ENCODE measurements at places on chromosomes 3 and 15.
A peak's percentile ranks its signal among the peaks of the same experiment; 100 is the strongest.

GRCh38 chr3:55750525-55750924, 263.4 kb upstream of the WNT5A start:
- no peak for DNase-seq

DNA sequence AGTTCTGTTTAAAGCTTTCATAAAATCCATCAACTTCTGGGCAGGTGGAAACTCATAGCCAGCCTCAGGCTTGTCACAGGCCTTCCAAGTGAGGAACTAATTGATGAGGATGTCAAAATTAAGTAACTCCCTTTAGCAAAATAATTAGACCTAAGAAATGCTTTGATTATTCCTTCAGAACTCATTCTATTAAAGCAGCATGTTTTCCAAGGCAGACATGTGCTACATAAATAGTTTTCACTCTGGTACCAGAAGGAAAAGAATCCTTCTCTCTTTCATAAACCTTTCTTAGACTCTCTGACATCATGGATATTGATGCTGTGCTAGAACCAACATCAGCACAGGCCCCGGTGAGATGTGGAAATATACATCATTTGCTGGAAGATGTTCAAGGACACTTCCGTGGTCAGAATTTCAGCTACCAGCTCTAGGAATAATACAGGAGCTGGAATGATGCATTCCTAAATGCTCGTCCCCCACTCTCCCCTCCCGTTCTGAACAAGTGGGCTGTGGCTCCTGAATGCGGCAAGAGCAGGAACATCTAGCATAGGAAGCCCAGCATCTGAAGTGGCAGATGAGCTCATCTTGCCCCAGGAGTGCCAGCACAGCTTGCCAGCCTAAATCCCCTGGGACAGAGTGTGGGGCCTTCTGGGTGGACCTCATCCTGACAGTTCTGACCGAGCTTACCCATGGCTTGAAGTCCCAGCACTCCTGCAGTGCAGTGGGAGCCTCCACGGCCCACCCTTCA, 82.4 kb downstream of the WWTR1 start:
- no peak for DNase-seq

DNA sequence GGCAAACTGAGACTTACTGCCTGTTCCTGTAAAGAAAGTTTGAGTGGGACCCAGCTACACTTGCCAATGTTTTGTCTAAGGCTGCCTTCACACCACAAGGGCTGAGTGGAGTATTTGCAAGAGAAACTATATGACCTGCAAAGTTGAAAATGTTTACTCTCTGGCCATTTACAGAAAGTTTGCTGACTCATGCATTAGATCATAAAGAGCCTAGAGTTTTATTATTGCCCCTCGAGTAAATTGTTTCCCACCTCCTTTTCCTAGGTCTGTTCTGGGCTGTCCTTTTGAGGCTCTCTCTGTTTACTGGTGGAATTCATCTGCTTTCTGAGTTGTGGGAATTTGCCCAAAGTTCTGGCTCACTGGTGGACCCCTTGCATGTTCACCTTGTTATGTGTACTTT, 6.7 kb upstream of the PROK2 start:
- DNase-seq = no peak

DNA sequence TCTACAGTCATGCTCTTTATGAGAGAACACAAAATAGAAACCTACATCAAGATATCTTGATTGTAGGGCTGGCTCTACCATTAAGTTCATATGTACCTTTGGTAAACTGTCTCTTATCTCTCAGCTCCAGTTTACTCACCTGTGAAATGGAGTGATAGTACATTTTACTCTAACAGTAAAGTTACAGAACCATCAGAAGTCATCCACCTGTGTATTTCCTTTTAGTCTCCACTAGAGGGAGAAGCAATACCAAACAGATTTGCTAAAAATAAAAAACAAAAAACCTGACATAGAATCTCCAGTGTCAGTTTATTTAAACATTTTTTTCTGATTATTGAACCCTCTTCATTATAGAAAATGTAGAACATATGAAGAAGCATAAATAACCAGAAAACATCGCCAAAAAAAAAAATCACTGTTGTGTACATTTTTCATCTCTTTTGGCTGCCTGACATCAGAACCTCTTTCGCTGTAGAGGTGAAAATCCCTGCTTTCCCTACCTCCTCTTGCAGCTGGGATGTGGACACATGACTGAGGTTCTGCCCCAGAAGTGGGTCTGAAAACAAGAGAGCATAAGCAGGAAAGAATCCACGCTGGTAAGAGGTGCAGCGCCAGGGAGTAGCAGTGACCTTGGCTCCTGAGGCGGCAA, 48.7 kb upstream of the WDR72 start:
- no peak for DNase-seq

DNA sequence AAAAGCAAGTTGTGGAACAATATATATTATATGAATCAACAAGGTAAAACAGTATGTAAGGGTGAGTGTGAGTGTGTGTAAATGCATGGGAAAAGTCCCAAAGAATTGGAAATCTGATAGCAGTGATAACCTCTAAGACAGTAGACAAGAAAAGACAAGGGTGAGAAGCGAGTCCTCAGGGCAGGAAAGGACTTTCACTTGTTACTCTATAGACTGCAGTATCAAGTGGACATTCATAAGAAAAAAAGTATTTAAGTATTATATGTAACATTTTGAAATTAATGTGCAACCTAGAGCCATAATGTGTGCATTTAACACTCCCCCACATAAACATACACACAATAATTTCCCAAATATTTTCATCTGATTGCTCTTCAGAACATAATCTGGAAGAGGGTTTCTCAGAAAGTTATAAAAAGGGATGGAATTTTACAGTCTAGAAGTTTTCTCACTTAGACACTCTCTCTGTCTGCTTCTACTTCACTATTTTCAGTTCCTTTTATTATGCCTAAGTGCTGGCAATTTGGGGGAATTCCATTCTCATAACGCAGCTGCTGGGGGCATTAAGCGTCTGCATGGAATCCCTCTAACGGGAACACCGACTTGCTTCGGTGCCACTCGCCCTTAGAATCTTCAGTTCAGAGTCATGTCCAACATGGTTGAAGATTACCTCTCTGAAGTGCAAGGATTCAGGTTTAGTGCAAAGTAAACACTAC, 50.0 kb upstream of the CDIN1 start:
- no peak for DNase-seq

- DNase-seq = no peak
Observed at GRCh38 chr3:11159421-11159904, 5.2 kb downstream of the HRH1 start.

DNA sequence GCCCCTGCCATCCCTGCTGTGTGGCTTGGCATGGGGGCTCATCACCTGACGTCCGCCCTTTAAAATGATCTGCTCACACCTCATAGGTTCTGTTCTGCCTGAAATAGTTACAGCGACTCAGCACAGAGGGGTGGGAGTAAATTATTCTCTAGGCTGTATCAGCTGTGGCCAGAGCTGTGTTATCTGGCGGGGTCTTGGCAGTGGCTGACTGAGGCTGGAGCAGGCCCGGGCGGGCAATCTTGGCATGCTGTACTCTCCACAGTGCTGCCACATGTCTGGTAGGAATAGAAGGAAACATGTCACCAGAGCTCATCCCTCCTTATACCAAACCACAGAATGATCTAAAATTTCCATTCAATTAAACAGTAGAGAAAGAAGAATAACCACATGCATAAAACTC, 499.9 kb upstream of the LMCD1 start:
- DNase-seq = no peak

DNA sequence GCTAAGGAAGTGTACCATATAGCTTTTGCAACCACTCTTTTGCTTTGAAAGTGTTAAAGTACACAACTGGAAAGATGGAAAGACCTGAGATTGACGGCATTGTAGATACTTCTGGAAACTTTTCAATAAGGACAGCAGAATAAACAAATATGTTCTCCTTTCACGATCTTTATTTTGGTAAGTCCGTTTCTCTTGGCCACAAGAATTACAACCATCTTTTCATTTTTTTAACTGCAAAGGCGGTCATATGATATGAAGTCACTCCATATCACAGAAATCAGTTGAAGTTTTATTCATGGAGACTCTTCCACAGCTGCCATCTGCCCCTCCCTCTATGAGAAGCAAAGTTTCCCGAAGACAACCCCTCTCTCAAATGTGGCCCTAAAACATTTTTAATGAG, 303.4 kb upstream of the ICE2 start:
- DNase-seq = no peak

DNA sequence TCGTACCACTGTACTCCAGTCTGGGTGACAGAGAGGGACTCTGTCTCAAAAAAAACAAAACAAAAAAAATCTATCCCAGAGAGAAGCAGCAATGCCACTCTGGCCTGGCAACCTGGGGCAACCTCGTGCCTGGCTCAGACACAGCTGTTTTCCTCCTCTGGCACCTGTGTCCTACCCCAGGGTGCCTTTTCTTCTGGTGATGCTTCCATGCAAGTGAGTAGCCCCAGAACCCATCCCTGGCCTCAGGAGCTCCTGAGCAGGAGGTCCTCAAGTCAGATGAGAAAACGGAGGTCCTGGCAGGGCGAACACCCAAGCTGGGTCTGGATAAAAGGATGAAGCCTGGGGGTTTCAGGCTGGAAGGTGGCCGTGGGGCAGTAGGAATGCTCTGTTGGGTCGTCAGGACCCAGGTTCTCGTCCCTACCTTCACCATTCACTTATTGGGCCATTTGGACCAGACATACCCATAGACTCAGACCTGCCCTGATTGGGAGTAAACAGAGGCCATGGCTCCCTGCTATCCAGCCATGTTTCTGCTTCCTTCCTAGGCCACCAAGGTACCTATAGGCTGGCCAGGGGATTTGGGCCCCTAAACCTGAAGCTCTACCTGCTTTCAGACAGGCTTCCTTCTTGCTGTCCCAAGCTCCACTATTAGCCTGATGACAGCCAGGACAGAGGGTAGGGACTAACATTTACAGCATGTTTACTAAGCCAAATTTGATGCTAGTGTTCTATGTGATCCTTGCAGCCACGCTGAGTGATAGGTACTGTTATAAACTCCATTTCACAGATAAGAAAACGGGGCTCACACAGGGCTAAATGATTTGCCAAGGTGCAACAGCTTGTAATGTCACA, 102.2 kb downstream of the DAPK2 start:
- DNase-seq = no peak

DNA sequence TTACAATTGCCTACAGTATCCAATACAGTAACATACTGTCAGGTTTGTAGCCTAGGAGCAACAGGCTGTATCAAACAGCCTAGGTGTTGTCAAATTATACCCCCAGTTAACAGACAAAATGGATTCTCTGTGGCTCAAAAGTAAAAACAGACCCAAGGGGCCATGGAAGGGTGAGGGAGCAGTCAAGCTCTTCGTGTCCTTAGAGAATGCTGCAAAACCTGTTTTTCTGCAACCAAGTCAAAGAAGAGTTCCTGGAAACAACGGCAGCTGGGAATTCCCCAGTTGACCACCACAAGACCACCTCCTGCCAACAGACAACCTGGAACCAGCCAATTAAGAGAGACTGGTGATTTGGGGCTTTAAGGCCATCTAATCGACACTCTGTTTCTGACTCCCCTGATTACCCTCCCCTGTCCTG, 11.1 kb upstream of the THUMPD3 start:
- DNase-seq = no peak

- DNase-seq = no peak
Observed at GRCh38 chr3:57500506-57500905, 43.6 kb downstream of the DNAH12 start.

- DNase-seq = no peak
Observed at GRCh38 chr3:123387532-123387931, 61.4 kb downstream of the ADCY5 start.

DNA sequence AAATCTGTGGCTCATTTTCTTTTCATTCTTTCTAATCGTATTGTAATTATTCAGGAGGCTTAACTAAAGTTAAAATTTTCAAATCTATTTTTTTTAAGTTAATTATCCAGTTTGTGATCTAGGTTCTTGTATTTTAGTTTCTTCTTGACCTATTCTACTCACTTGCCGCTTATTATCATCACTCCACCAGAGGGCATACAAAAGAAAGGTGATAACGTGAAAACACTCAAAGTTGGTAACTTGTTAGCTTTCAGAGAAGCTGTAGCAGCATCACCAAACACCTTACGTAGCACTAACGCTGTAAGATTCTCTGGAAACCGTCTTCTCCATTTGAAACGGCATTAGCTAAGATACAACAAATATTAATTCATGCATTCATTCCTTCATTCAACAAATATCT, 4.8 kb downstream of the GNB4 start:
- no peak for DNase-seq

DNA sequence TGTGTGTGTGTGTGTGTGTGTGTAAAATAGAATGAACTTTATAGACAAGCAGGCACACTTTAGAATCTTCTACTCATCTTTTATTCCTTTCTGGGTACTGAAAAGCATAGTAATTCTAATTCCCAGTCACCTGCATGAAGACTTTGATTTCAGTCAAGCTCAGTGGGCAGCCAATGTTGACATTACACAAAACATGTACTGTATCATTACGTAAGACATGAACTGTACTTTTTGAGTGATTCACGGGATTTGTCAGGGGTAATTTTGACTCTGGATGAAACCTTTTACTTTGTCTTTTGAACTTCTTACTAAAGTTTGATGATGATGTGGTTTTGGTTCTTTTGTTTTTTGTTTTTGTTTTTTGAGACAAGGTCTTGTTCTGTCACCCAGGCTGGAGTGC, 38.8 kb downstream of the PTPRG start:
- no peak for DNase-seq

GRCh38 chr3:108006881-108007331, 83.9 kb downstream of the CD47 start:
- no peak for DNase-seq

- no peak for DNase-seq
Observed at GRCh38 chr15:92884436-92885223, 15.5 kb upstream of the CHD2 start.

GRCh38 chr3:72593881-72594397, 254.3 kb downstream of the SHQ1 start:
- no peak for DNase-seq

DNA sequence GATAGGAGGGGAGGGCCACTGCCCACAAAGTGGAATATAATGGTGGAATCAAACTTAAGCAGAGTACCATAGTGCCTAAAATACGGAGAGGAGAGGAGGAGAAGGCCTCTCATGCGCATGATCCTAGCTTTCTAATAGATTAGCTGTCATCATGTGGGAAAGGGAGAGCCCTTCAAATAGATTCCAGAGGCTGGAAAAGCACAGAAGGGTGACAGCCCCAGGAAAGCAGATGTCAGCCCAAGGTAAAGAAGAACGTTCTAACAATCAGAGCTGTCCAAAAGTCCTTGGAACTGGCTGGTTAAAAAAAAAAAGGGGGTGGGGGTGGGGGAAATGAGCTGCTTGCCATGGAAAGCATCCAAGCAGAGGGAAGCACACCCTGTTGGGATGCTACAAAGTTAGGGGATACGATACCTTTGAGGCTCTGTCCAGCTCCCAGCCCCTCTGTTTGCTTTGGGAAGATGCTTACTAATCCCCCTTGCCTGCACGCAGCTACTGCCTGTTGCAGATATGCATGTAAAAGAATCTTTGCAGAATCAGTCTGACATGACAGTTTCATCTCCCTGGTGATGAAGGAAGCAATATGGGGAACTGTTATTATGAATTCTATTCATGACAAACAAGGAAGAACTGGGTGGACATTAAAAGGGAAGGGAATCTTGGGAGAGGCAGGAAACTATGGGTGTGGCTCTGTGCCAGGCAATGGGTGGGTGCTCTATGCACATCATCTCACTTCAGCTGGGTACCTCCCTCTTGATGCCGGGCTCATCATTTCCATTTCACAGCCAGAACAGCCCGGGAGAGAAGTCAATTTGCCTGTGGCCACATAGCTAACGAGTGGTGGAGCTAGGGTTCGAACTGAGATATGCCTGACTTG, 10.1 kb upstream of the LMCD1 start:
- no peak for DNase-seq

- DNase-seq = peak; percentile 68
Observed at GRCh38 chr3:58414538-58415197, 19.0 kb downstream of the PDHB start.

GRCh38 chr3:72346526-72346926, 501.7 kb downstream of the SHQ1 start:
- DNase-seq = no peak

GRCh38 chr15:71888797-71889196, 78.4 kb downstream of the NR2E3 start:
- no peak for DNase-seq

All from activated CD8-positive, alpha-beta memory T cell treated with anti-CD3 and anti-CD28 coated beads, Interleukin-2, amount 10 ng/mL, durations not matched to agents 7 days and 5 days (primary cell).